ENCODE measurements at places on chromosomes 6 and 20.

DNA sequence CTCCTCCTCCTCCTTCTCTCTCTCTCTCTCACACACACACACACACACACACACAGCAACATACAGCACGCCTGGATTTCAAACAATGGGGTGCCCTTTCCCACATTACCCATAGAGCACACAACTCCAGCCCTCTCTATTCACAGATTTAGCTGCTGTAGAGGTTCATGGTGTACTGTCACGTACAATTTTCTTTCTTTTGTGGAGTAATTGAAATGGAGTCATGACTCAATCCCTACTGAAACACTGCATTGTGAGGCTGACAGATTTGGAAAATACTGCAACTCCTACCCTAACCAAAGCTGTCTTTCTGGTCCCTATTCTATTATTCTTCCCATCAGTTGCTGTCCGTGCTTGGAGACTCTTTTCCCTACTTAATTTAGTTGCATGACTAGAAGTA, 166.9 kb downstream of the EDN1 start:
- DNase-seq: no peak

GRCh38 chr20:58485393-58485792, 29.8 kb downstream of the APCDD1L start:
- DNase-seq: no peak

- no peak for DNase-seq
These were observed 121.4 kb upstream of the MLN start for GRCh38 chr6:33925210-33925609.

DNA sequence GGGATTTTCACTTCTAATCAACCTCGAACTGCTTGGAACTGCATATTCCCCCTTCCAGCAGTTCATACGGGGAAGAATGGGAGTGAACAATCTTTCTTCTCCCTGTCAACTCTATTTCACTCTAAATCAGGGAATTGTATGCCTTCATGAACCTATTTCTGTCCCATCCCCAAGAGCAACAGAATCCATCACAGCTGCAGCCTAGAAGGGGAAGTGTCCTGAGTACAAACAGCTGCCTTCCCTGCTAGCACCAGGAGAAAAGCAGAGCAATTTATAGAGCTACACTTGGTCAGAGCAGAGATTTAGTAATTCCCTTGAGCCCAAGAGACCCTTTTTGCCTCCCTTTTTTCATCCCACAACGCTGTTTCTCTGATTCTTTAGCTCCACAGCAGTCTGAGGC, 208.4 kb downstream of the ADGRG6 start:
- no peak for DNase-seq

- no peak for DNase-seq
These were observed 31.4 kb downstream of the FOXP4 start for GRCh38 chr6:41577356-41578216.

GRCh38 chr20:49595811-49596561, 28.0 kb upstream of the PTGIS start:
- DNase-seq: no peak

Data from T follicular helper cell (primary cell).